ENCODE measurements at places on chromosomes 3 and 15.

DNA sequence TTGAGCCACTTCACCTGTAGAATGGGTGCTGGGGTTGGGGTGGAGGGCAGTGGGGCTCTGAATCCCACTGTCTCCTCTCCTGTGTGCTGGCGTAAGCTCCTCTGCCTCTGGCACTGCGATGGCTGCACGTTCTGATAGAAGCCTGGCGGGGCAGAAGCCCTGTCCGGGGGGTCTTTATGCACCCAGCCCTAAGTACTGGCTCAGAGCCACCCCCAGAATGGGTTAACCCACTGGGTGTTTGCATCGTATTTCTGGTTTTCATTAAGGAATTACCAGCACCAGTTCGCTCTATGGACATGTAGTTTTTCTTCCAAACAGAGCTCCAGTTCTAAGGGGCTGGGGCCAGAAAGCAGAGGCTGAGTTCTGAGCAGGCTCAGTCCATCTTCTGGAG, 37.7 kb upstream of the CDCP1 start:
- no peak for DNase-seq

DNA sequence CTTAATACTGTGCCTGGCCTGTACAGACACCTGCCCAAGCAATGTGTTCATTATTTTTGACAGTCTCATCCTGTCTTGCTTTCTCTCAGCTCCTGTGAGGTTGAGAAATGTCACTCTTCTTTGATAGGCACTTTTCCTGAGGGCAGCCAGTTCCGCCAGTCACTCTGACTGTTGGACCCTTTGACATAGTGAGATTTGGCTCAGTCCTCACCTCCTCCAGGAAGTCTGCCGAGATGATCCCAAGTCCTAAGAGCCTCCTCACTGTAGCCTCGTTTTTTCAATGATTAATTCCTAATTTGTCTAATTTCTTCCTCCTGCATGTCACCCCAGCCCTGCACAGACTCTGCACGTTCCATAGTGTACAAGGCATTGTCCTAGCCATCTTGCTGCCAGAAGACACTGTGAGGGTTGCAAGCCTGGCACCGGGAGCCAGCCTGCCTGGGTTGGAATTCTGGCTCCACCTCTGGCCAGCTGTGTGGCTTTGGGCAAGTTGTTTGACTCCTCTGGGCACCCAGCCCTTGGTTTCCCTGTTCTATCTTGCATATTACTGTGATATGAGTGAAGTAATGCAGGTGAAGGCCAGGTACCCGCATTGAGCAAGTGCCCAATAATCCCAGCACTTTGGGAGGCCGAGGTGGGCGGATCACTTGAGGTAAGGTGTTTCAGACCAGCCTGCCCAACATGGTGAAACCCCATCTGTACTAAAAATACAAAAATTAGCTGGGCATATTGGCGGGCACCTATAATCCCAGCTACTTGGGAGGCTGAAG, 24.3 kb downstream of the RPLP1 start:
- DNase-seq: no peak

- DNase-seq: no peak
Observed at GRCh38 chr3:115624029-115624741, 875 bp downstream of the GAP43 start.

DNA sequence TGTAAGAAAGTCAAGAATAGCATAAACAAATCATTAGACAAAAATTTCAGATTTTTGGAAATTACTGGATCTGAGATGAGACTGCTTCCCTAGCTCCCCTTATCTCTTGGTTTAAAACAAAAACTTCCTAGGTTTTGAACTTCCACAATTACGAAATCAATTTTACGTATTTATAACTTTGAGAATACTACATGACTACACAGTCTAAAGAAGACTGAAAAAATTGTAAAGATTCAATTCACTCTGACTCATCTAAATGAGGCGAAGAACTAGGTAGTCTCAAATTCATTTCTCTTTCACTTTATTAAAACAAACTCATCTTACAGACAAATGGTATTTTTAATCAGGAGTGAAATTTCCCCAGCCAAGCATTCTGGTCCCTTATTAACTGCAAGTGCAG, 10.3 kb downstream of the CCDC54 start:
- DNase-seq: no peak

DNA sequence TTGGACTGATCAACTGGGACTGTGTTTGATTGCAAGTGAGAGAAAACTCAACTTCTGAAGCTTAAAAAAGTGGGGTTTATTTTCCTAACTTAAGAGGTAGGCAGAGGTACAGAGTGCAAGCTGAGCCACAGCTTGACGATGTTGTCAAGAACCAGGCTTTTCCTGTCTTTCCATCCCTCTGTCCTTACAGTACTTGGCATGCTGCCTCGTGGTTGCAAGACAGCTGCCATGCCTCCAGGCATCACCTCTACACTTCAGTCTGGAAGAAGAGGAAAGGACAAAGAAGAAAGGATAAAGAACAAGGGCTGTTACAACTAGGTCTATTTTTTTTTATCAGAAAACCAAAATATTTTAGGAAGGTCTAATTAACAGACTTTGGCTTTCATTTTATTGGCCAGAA, 51.8 kb upstream of the GALNT15 start:
- no peak for DNase-seq

GRCh38 chr3:53144446-53144845, 14.2 kb upstream of the RFT1 start:
- no peak for DNase-seq

GRCh38 chr3:184174284-184174645, 390 bp upstream of the AP2M1 start:
- DNase-seq: no peak

DNA sequence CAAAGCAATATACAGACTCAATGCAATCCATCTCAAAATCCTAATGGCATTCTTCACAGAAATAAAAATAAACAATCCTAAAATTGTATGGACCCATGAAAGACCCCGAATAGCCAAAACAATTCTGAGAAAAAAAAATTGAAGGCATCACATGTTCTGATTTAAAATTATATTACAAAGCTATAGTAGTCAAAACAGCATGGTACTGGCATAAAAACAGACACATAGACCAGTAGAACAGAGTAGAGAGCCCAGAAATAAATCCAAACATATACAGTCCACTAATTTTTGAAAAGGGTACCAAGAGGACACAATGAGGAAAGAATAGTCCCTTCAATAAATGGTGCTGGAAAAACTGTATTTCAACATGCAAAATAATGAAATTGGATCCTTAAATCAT, 70.4 kb upstream of the THRB start:
- DNase-seq: no peak

GRCh38 chr3:908839-909238, 184.0 kb upstream of the CNTN6 start:
- no peak for DNase-seq

- DNase-seq: no peak
Observed at GRCh38 chr3:120652896-120653545, 29.0 kb downstream of the HGD start.

DNA sequence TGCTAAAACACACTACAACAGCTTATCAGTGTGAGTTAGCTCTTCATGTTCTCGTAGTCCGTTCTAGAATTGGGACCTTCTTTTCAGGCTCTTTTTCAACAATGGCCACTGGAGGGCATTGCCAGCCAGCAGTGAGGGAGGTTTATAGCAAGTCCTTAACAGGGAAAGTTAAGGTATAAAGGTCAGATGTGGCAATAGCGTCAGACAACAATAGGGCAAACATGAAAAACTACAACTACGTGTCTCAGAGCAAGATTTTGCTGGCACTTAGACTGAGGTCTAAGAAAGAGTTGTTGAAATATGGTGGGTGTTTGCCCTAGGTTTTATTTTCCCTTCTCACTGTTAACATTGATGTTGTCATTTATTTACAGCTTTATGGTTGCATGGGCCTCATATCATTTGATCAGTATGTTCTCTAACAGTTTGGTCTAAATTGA, 161.4 kb downstream of the GMNC start:
- DNase-seq: no peak

DNA sequence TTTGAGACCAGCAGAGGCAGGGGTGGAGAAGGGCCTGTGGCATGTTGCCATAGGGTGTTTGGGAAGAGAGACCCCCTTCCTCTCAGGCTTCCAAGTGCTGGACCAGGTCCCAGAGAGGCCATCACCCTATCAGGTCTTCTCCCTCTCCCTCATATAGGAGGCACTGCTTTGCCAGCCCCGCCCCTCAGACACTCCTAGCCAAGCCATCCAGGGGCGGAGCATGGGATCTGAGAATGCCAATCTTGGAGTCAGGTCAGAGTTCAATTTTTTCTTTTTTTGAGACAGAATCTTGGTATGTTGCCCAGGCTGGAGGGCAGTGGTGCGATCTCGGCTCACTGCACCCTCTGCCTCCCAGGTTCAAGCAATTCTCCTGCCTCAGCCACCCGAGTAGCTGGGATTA, 32.7 kb downstream of the CRABP1 start:
- no peak for DNase-seq

DNA sequence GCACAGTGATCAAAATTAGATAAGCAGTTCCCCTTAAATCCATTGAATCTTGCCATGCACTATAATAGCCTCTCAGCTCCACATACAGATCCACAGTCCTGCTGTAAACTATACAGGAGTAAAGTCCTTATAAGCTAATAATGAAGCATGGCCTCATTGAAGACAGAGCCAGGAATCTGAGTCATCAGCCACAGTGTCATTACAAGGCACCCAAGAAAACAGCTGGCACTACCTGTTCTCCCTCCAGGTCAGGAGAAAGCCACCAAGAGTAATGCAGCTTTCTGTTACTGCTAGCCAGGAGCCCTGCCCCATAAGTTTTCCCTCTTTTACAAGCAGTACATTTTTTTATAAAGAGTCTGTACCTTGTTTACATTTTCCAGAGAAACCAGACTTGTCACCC, 27.3 kb downstream of the WDR49 start:
- no peak for DNase-seq

DNA sequence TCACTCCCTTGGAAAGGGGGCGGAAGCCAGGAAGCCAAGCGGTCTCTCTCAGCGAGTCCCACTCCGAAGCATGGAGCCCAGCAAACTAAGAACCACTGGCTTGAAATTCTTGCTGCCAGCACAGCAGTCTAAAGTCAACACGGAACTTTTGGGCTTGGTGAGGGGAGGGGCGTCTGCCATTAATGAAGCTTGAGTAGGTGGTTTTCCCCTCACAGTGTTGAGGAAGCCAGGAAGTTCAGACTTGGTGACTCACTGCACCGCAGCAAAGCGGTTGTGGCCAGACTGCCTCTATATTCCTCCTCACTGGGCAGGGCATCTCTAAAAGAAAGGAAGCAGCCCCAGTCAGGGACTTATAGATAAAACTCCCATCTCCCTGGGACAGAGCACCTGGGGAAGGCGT, 665.4 kb upstream of the CBLB start:
- DNase-seq: peak; percentile 18

DNA sequence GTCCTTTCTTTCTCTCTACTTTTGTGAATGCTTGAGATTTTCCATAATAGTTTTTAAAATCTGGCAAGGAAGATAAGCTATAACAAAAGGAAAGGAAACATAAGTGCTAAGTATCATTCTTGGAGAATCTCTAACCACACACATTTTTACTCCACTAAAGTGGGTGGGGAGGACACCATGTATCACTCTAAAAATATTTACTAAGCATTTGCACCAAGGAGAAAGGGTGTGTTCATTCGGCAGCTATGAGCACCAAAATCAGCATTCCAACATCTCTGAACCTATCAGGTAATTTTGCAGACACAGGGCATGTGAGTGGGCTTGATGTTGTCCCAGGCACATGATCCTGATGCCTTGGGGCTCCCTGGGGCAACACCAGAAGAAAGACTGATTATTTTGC, 5.5 kb downstream of the B4GALT4 start:
- no peak for DNase-seq

GRCh38 chr3:142501004-142501926, 53.4 kb upstream of the XRN1 start:
- no peak for DNase-seq

DNA sequence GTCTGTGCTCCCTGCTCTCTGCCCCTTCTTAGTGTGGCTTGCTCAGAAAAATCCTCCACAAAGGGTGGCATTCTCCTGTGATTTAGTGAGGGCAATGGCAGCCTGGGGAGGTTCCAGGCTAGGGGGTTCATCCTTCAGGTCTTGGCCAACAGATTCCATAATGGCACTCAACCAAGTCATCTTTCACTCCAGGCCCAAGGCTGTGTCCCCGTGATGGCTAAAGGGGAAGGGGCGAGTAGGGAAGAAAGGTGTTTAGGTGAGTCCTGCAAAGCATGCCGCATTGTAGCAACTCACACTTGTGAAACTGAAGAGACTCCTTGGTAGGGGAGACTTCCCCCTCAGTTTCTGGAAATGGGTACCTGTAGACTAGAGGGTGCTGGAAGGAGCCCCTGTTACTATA, 105.6 kb downstream of the THSD4 start:
- DNase-seq: no peak

Data from activated naive CD4-positive, alpha-beta T cell treated with anti-CD3 and anti-CD28 coated beads, Interleukin-2, amount 50 U/mL, for 16 hours (primary cell).